LHCN-M2 (cell line): ENCODE measurements at places on chromosomes 5 and 9.

DNA sequence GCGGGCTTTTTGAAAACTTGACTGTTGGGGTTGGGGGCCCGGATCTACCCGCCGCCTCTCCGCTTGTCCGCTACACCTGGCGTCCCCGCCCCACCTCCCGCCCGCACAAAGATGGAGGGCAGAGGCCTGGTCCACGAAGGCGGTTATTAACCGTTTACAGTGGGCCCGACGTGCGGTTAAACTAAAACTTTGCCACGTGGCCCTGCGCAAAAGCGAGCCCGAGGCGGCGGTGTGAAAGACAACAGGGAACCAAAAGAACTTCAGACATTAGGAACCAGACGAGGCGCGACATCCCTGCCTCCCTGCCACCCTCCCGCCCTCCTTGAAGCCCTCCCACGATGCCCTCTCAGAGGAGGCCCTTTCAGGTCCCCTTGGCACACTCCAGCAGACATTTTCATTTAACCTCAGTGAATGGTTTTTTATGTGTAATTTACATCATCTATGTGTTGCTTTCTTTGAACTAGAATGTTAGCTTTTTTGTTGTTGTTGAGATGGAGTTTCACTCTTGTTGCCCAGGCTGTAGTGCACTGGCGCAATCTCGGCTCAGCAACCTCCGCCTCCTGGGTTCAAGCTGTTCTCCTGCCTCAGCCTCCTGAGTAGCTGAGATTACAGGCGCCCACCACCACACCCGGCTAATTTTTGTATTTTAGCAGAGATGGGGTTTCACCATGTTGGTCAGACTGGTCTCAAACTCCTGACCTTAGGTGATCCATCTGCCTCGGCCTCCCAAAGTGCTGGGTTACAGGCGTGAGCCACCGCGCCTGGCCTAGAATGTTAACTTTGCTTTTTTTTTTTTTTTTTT, 999 bp upstream of the HNRNPA0 start:
- DNase-seq = no peak

- no peak for DNase-seq
These were observed 15.0 kb downstream of the ECM2 start for GRCh38 chr9:92520837-92521236.

DNA sequence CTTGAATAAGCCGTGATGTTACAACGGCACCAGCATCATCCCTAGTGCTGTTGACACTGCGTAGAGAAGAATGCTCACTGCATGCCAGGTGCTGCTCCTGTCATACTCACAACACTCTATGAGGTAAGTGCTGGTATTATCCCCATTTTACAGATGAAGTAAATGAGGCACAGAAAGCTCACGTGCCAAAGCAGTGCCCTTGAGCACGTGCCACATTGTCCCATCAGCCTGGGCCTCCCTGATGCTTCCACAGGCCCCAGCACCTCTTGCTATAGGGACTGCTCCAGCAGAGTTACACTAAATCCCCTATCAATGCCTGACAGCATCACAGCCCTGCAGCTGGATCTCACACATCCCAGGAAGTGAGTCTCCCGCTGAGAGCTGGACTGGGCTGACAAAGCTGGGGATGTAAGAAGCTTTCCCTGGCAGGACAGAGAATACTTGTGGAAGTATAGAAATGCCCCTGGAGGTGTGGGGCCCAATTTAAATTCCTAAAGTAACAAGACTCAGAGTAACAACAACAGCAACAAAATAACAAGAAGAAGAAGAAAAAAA, 216.1 kb downstream of the FSTL4 start:
- no peak for DNase-seq

GRCh38 chr9:92501671-92502393, 19.5 kb upstream of the ASPN start:
- DNase-seq = peak; percentile 46

GRCh38 chr5:34497470-34497808, 158.7 kb upstream of the RAI14 start:
- no peak for DNase-seq

DNA sequence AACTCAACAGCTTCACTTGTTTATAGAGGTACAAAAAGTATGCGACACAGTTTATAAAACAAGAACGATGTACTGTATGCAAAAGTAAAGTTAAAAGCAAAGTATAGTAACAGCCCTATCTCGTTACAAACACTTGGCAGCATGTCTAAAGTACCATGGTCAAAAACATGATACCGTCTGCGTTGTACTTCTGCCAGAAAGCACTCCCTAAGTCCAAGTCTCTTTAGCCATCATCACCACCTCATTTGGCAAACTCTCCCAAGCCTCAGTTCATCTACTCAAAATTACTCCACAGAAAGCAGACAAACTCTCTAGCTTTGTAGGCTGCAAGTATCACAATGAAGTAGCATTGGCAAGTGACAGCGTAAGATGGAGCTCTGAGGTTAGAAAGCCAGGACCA, 73.4 kb downstream of the NFIB start:
- no peak for DNase-seq

- DNase-seq = peak; percentile 70
These were observed 4.4 kb downstream of the RIMOC1 start for GRCh38 chr5:41908374-41909079.

DNA sequence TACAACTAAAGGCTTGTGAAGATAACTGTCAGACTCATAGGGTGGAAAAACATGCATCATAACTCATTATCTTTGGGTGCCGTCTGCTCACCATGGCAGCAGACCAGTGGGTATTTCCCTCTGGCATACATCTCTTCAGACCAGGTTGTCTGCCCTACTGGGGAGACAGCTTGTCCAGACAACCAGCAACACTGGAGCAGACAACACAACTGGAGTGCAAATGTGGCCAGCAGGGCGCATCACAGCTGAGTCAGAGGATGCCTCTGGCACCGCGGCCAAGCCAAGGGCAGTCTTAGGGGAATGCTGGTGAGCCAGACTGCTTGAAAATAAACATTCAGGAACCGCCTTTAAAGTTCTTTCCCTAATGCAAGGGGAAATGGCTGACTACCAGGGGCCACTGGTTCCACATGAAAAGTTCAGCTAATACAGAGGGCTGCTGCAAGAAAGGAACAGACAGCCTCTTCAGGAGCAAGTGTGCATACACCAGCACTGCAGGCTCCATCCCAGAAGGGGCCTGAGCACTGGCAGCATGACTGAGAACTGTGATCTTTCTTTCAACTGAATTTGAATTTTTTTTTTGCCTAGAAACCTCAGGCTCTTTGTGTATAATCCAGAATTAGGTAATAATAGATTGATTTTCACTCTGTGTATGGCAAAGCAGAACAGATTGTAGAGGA, 77.3 kb downstream of the MAMDC2 start:
- peak; percentile 96 for DNase-seq

DNA sequence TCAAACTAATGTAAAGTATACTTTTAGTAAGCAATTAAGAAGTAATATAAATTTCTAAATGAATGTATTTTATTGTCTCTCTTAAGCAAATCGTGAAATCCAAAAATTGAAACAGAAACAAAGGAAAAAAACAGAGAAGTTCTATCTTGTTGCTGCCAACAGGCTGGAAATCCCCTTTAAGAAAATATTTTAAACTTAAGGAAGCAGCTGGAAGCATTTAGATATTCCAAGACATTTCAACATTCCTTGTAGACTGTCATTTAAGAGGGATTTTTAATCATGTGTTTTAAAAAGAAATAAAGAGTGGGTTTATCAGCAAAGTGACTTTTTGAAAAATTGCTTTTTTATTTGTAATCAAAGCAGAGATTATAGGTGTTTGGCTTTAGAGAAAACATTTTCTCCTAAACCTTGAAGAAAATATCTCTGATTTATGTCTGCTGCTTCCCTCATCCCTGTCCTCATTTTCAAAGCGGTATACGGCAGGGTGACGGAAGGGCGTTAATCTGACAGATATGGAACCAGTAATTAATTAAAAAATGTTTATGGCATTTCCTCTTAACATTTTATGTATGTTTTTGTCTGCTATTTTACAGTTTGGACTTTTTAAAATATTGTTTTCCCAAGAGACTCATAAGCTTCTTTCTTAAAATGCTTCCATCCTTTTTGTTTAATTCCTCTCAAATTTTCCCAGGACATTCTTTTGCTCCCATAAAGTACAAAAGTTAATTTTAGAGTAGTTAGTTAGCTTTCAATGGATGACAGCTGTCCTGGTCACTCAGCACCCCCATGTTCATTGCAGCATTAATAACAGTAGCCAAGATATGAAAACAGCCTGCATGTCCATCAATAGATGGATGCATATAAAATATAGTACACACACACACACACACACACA, 245.6 kb downstream of the LURAP1L start:
- DNase-seq = peak; percentile 65

GRCh38 chr5:86625148-86625547, 7.4 kb downstream of the COX7C start:
- no peak for DNase-seq

DNA sequence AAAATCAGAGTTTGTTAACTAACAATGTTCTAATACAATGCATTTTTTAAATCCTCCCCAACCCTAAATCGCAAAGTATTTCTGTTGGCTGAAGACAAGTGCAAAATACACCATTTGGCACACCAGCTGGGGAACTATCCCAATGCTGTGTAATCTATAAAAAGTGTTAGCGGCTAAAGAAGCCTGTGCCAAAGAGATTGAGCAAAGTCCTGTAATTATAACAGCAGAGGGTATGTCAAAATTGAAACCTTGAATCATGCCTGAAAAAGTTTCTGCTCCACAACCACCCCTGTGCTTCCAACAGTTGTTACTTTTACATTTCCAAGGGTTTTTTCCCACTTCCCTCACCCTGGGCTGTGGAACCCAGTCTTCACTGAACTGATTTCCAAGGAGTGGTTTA, 83.1 kb upstream of the PLPP6 start:
- no peak for DNase-seq

DNA sequence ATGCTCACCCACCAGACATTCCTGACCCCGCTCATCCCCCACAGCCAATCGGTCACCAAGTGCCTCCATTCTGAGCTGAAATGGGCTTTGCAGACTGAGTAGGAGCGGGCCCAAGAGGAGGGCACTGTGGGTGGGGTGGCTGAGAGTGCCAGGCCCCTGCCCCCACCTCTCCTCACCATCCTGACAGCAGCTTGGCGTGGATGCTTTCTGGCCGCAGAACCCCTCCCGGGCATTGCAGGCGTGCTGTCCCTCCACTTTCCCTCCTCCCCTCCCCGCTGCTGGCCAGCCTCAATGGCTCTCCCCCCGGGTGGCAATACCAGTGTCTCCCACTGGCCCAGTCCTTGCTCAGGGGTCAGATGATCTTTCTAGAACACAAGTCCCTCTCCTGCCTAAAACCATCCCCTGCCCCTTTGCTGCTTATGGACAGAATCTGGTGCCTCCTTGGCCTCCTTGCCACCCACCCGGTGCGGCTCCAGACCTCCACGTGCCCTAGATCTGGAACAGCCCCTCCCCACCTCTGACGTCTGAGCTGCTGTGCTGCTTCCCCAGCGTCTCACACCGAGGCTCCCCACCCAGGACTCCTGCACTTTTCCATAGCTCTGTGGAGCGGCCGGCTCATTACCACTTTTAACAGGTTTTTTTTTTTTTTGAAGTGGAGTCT, 6.1 kb downstream of the FLT4 start:
- DNase-seq = no peak

- no peak for DNase-seq
These were observed 198.1 kb downstream of the CHSY3 start for GRCh38 chr5:130102375-130102774.

- no peak for DNase-seq
These were observed at the start of gene IL9 for GRCh38 chr5:135895474-135896006. TSS of gene IL9 (minus strand) at chr5:135895841. CDS start at chr5:135895816, 25 bp downstream.

DNA sequence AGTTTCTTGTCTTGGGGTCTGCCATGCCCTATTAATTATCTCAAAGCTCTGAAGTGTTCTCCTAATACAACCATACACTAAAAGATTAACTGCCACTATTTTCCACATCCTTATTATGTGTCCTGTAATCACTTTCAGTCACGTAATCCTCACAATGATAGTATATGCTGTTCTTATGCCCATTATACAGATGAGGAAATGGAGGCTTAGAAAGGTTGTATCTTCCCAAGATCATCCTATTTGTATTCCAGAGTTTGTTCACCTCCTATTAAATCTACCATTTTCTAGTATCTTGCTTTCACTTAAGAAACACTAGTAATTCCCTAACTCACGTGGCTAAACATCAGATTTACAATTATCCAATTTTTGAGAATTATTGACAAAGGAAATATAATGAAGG, 2.9 kb upstream of the ARHGEF28 start:
- DNase-seq = no peak

GRCh38 chr5:176359658-176360057, 1.9 kb downstream of the KIAA1191 start:
- DNase-seq = peak; percentile 66

GRCh38 chr5:78334811-78335210, 25.6 kb upstream of the SCAMP1 start:
- peak; percentile 23 for DNase-seq

GRCh38 chr9:101176384-101176783, 147.9 kb downstream of the PLPPR1 start:
- no peak for DNase-seq

GRCh38 chr9:122228568-122229484, at the start of gene LHX6:
TSS of gene LHX6 (minus strand) at chr9:122228957. CDS start at chr9:122228740, 217 bp downstream.
- peak; percentile 20 for DNase-seq

- no peak for DNase-seq
These were observed 145.4 kb downstream of the TRPM6 start for GRCh38 chr9:74742191-74742790.

DNA sequence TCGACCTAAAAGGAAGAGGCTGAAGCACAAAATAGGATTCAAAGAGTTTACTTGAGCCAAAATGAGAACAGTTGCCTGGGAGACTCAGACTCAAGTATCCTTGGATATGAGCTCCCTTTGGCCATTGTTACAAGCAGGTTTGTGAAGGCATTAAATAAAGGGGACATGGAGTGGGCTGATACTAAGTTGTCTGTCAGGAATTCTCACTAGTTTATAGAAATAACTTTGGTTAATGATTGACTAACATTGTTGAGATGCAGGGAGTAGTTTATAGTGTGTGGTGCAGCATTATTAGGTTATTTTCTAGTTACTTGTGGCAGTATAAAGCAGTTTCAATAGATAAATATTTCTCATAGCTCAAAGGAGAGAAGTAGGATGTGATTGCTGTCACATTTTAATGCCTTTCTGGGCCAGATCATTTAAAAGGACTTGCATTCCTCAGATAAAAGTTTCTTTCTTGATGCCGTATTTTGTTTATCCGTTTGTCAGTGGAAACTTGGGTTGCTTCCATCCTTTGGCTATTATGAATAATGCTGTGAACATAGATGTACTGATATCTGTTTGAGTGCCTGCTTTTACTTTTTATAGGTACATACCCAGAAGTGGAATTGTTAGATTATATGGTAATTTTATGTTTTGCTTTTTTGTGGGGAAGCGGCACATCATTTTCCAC, 9.1 kb downstream of the AP3S1 start:
- DNase-seq = no peak

DNA sequence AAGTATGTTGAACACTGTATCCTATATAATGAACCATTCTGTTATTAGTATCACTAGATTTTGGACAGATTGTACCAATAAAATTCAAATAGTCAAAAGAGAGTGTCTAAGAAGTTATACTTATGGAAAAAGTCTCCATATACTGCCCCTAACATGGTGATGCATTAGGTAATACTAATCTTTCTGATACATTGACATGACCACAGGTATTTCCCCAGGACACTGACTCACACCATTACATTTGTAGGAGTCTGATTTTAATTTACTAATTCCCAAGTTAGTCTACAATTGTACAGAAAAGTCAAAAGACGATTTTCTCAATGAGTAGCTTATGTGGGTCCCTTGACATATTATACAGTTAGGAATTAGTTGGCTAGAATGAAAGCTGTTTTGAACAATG, 593.8 kb downstream of the ISL1 start:
- no peak for DNase-seq

- DNase-seq = peak; percentile 5
These were observed 60.7 kb downstream of the MAT2B start for GRCh38 chr5:163565931-163566608.

- no peak for DNase-seq
These were observed 323.7 kb downstream of the NPR3 start for GRCh38 chr5:33034777-33035176.

GRCh38 chr9:111833941-111834340, 39.2 kb upstream of the SHOC1 start:
- DNase-seq = no peak
